COR-L47 (cell line): ENCODE measurements at places on chromosomes 2 and 18.
A peak's percentile ranks its signal among the peaks of the same experiment; 100 is the strongest.

DNA sequence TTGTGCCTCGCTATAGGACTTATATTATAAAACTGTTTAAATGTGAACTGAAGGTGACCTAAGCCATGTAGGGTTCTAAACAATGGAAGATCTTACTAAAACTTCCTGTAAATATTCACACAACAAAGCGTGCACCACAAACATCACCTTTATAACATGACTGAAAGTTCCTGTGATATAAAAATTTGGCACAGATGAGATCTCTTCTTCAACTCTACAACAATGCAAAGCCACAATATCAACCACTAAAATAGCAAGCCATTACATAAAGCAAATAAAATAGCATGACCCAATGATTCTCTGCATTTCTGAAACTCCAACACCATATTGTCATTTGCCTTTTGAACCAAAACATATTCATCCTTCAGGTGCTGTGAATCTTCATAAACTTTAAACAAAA is 3.5 kb downstream of the YES1 start:
- no peak for DNase-seq

DNA sequence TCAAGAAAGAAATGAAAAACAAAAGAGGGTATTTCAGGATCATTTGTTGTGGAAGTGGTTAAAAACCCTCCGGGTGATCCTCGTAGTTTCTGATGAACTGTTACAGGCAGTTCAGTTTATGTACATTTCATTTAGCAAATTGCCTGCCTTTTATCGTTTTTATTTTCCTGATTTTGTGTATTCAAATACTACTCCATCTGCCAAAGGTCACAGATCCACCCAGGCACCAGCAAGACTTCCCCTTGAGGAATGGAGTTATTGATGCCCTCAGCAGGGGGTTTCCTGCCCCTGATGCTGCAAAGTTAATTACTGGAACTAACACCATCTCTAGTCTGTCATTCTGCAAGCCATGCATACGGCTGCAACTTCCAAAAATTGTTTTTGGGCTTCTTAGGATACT is 641.9 kb downstream of the SLC4A3 start:
- peak; percentile 76 for DNase-seq

- no peak for DNase-seq
Measured at GRCh38 chr2:20600756-20601325, 50.1 kb downstream of the HS1BP3 start.

- no peak for DNase-seq
Measured at GRCh38 chr2:226845386-226846116, 9.7 kb downstream of the RHBDD1 start.

DNA sequence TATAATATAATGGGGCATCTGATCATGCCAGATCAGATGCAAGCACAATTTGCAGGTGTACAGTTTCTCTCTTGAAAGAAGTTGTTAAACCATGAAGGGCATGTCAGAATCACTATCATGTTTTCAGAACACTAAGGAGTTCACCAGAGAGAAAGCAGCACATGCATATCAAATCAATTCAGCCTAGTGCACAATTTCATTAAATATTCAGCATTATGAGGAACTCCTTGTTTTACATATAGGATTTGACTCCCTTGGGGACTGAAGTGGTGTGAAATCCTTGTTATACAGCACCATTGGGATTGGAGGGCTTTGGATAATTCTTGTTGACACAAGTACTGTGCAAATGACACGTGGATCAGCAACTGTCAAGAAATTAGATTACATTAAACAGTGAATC is 562.1 kb upstream of the KLHL29 start:
- DNase-seq: no peak

DNA sequence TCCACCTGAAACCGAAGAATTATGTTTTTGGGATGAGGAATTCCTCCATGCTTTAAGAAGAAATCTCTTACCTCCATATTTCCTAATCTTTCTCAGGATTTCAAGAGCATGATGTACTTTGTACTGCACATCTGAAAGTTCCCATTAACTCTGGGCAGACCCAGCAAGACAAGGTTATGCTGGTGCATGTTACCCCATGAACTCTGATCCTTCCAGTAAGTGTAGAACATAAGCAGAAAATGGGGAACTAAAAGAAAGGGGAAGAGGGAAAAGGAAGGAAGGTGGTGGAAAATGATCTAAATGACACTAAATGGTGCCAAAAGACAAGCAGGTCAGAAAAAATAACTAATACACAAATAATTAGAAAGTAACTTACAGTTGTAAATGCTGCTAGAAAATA is 50.7 kb downstream of the STRN start:
- DNase-seq: no peak

DNA sequence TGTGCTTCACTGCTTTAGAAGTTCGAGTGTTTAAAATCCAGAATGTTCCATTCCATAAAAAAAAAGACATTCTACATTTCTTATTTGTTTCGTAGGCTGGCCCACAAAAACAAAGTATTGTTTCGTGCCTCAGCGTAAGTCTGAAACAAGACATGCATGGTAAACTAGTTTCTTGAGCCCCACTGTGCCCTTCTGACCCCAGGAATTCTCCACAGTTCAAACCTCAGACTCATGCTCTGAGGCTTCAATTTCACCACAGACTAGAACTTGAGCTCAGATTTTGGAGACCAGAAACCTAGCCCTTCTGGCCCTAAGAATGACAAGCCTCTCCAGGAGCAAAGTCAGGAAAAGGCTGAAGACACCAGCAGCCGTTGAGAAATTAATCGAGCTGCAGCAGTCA is 151.5 kb downstream of the SLC8A1 start:
- no peak for DNase-seq

- no peak for DNase-seq
Measured at GRCh38 chr18:79383388-79384056, 12.2 kb upstream of the NFATC1 start.

GRCh38 chr18:73366713-73367112 is 498.9 kb upstream of the NETO1 start:
- DNase-seq: no peak

- peak; percentile 15 for DNase-seq
Measured at GRCh38 chr18:11902522-11903292, 5.4 kb downstream of the MPPE1 start.

DNA sequence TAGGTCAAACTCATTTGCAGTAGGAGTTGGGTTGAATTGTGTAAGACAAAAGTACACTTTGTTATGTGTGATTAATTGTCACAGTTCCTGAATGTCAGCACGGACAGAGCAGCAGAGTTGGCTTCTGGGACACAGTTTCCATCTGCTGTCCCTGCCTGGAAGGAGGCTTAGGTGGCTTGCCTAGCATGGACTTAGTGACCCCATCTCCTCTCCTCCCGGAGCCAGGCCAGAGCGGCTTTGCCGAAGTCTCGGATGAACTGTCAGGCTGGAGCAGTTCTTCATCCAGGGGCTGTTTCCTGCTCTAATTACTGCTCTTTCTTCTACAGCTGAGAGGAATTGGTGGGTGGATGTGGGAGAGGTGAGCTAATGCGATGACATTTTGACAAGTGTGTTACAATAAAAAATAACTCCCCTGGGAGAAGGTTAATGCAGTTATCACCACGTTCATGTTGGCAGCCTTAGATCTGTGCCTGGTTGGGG is 102.0 kb downstream of the SH3RF3 start:
- no peak for DNase-seq

- no peak for DNase-seq
Measured at GRCh38 chr2:128590309-128591021, 271.8 kb upstream of the HS6ST1 start.

- DNase-seq: no peak
Measured at GRCh38 chr18:57624988-57625387, 3.4 kb upstream of the NARS1 start.

DNA sequence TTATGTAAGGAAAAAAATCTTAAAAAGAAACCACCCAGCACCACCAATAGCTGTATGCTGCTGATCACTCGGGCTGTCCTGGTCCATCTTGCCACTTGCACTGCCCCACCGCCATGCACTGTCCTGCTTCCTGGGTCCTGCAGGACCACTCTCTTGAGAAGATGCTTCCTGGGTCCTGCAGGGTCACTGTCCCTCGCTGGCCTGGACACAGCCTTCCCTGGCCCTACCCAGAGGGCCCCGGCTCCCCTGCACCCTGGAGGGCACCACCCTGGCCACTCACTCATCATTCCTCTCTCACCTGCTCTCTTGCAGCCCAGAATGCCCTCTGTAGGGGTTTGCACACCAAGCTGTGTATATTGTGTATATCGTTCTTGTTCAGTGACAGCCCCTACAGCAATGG is 2.4 kb upstream of the OTOS start:
- DNase-seq: no peak

- no peak for DNase-seq
Measured at GRCh38 chr2:181330286-181330685, 126.9 kb upstream of the ITGA4 start.

GRCh38 chr2:111634050-111634794 is 249.8 kb downstream of the ANAPC1 start:
- DNase-seq: no peak

GRCh38 chr2:207807516-207807915 is 37.8 kb upstream of the FZD5 start:
- no peak for DNase-seq

DNA sequence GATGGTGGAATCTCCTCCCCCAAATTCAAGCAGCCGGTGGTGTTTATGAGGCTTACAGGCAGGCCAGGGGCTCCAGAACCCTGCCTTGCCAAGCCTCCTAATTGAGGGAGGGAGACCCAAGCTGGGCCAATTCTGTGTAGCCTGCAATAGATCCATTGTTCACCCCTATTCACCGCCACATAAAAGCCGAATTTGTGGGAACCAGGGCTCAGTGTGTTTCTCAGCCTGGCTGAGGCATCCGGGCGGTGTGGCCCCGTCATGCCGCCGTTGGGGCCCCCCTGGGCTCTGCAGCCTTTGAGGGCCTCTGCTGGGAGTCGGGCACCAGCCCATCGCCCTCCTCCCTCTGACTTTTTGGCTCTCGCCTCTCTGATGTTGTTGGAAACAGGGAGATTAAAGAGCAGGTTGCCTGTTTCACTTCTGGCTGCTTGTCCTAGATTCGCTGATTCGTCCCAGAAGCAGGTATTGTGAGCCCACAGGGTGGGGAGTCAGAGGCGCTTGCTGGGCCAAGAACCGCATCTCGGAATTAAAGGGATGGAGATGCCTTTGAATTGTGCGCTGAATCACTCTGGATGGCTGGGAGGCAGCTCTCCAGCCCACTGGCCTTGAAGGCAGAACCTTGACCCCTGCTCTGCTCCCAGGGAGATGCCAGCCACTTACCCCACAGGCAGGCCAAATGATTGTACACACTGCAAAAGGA is 14.7 kb upstream of the OTOS start:
- DNase-seq: no peak

DNA sequence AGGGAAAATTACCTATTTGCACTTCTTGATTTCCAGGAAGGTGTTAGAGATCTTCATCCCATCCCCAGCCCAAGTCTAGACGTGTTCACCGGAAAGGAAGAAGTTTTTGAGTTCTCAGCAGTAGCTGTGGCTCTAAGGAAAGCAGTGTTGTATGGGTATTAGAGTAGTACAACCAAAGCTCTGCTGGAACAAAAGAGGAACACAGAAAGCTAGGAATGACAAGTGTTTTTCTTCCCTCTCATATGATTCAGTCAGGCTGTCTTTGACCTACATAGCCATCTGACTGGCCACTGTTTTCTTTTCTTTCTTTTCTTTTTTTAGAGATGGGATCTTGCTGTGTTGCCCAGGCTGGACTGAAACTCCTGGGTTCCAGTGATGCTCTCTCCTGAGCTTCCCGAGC is 82.7 kb upstream of the SLC39A10 start:
- DNase-seq: no peak

DNA sequence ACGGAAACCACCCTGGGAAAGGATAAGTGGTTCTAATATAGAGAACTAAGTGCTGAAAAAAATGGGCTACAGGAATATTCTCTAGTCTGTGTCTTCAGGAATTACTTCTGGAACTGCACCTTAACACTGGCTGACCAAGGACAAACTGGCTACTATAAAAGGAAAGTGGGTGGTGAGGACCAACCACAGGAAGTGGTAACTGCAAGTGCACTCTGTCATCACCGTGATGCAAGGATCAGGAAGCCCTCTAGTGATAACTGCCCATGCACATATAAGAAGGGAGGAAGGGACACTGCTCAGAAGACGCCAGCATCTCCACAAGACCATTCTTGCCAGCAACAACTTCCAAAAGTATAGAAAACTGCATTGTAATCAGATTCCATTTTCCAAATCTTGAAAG is 424.4 kb upstream of the RGPD4 start:
- DNase-seq: no peak

GRCh38 chr2:96815326-96816126 is 542 bp upstream of the CNNM3 start:
- peak; percentile 12 for DNase-seq

- no peak for DNase-seq
Measured at GRCh38 chr18:76234676-76235060, 260.4 kb downstream of the ZNF516 start.

DNA sequence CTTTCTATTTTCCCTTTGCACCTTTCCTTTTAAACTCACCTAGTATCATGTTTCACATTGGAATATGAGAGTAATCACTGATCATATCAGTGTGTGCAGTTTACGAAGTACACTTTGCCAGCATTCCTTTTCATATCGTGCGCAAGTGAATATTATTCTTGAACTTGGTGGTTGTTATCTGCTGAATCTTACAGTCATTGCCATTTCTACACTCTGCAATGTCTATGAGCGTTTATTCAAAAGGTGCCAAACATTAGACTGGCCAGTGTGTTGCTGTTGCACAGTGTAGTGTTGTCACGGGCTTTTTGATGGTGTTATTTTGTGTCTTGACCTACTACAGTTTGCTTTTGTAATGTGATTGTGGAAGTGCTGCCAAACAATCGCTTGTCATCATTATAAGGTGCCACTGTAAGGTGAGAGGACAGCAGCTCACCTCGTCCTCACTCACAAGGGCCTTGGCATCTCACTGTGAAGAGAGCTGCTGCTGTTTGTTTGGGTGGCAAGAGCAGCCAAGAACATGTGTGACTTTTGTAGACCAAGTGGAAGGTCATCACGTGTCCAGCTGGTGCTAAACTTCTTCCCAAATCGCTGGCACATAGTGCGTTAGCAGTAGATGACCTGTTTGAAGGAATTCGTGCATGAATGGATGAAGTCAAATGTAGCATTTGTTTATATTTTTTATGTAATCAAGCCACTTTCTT is 113.3 kb downstream of the MYO1B start:
- DNase-seq: no peak

- peak; percentile 87 for DNase-seq
Measured at GRCh38 chr2:104853534-104854497, at the start of gene POU3F3. Gene POU3F3, plus strand, starts transcription at chr2:104854115. Its CDS starts 1,396 bp downstream, at chr2:104855511.

GRCh38 chr2:200509235-200509611 is 645 bp downstream of the KCTD18 start:
- DNase-seq: no peak

- DNase-seq: no peak
Measured at GRCh38 chr18:7255643-7256042, 24.8 kb downstream of the LRRC30 start.

GRCh38 chr2:101706819-101707177 is 9.3 kb downstream of the MAP4K4 start:
- DNase-seq: no peak
